ENCODE measurements at places on chromosomes 7 and 10.

- no peak for DNase-seq
These were observed 66.4 kb downstream of the PLXDC2 start for GRCh38 chr10:19882621-19883020.

- DNase-seq = no peak
These were observed 217.6 kb upstream of the SEMA3E start for GRCh38 chr7:83866582-83866981.

DNA sequence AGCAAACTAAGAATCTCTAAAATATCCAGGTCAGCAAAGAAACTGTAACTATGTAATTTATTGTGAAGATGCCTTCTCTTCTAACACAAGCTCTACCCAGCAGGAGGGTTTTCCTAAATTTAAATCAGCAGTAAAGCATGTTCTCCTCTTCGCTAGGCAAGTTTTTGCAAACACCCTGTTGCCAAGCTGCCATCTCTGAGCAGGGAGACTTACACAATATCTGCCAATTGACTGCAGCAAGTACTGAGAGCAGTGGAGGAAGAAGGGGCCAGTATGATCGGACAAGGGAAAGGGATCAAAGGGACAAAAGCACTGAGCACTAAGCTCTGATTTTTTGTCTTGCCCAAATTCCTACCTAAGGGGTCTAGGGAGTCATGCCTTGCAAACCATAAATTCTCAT lies 16.0 kb upstream of the LANCL2 start:
- no peak for DNase-seq

- no peak for DNase-seq
These were observed 327.2 kb upstream of the AKR1E2 start for GRCh38 chr10:4498711-4499251.

- no peak for DNase-seq
These were observed 99.1 kb downstream of the OSBPL3 start for GRCh38 chr7:24880886-24881285.
